ENCODE measurements at places on chromosomes 13 and 19. TPM values are rescaled to one million over a fixed set of nuclear protein-coding genes. Genes with fewer than 3 reads are reported as not detected.

The SIGLECL1 gene
- total RNA-seq: not detected

GRCh38 chr13:38518328-38518727 lies 168.5 kb upstream of the FREM2 start:
- no peak for DNase-seq

DNA sequence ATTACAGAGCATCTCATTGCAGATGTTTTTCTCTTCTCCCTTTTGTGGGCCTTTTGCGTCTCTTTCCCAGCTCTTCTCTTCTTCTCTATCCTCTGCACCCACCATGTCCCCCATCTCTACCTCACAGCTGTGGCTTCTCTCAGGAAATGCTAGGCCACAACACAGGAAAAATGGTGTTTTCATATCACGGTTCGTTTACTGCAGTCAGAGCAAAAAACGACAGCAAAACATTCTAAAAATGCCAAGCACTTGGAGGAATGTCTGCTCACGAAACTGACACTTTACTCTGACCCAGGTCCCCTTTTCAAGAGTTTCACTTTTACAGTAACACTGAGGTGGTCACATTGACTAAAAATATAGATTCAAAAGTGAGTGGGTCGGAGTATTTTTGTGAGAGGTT lies 152.2 kb downstream of the DCT start:
- DNase-seq: no peak

- DNase-seq: no peak
Observed at GRCh38 chr13:111627596-111627995, 307.2 kb downstream of the TEX29 start.

The MBD3L3 gene
- not detected for total RNA-seq

GRCh38 chr13:88014527-88014926 lies 343.4 kb downstream of the SLITRK5 start:
- no peak for DNase-seq

GRCh38 chr13:45926741-45927140 lies 75.2 kb upstream of the SIAH3 start:
- no peak for DNase-seq

GRCh38 chr19:43641333-43641732 lies 1.7 kb upstream of the CADM4 start:
- DNase-seq: no peak

GRCh38 chr13:44426461-44426860 lies 52.8 kb downstream of the SERP2 start:
- no peak for DNase-seq

GRCh38 chr19:6610934-6611852 lies 20.2 kb upstream of the CD70 start:
- DNase-seq: no peak

DNA sequence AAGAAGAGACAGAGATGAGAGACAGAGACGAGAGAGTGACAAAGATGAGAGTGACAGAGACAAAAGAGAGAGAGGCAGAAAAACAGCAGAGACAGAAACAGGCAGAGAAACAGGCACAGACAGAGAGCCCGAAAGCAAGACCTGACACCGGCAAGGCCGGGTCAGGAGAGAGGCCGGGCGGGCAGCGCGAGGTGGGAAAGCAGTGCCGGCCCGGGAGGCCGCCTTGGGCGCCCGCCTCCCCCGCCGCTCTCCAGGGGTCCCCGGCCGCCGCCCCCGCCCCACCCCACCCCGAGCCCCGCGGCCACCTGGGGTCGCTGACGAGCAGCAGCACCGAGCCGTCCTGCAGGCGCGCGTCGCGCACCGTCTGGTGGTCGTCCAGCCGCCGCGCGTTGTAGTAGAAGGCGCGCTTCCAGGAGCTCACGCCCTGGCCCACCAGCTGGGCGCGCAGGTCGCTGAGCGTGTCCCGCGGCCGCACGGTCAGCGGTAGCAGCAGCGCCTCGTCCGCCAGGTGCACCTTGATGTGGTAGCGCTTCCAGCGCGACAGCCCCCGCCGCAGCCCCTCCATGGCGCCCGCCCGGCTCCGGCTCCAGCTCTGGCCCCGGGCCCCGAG lies at the start of gene TINCR:
Gene TINCR, minus strand, starts transcription at position 594 of the 610 bp plus-strand sequence.
- DNase-seq: no peak

GRCh38 chr19:28456252-28456651 lies 756.7 kb downstream of the UQCRFS1 start:
- no peak for DNase-seq

- DNase-seq: peak; percentile 87
Observed at GRCh38 chr13:114226699-114227323, 7.9 kb upstream of the CDC16 start.

Data from SK-MEL-5 (cell line).